ENCODE measurements at places on chromosomes 3 and 15.

- no peak for DNase-seq
These were observed 22.3 kb downstream of the NBEAL2 start for GRCh38 chr3:47001731-47002170.

- DNase-seq: no peak
These were observed 12.5 kb downstream of the DOCK3 start for GRCh38 chr3:50687127-50687751.

DNA sequence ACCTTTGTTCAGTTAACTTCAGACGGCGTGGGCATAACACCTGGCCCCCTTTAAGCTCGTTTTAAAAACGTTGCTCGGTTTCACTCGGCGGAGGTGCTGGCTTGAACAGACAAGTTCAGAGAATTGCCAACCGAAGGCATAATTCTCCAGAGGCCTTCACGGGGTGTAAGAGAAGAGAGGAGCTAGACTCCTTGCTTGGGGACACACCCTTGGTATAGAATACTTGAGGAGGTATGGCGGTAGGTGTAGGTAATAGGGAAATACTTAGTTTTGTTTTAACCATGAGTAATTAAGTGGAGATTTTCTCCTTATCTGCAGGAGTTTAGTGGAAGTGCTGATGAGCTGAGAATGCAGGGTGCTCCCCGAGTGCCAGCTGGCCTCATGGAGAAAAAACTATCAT, 921 bp downstream of the FBXL2 start:
- no peak for DNase-seq

- DNase-seq: no peak
These were observed 522 bp upstream of the NRROS start for GRCh38 chr3:196638861-196639482.

GRCh38 chr3:186923241-186923640, 7.1 kb upstream of the ST6GAL1 start:
- DNase-seq: no peak

GRCh38 chr3:80060664-80061063, 292.9 kb upstream of the ROBO1 start:
- no peak for DNase-seq

DNA sequence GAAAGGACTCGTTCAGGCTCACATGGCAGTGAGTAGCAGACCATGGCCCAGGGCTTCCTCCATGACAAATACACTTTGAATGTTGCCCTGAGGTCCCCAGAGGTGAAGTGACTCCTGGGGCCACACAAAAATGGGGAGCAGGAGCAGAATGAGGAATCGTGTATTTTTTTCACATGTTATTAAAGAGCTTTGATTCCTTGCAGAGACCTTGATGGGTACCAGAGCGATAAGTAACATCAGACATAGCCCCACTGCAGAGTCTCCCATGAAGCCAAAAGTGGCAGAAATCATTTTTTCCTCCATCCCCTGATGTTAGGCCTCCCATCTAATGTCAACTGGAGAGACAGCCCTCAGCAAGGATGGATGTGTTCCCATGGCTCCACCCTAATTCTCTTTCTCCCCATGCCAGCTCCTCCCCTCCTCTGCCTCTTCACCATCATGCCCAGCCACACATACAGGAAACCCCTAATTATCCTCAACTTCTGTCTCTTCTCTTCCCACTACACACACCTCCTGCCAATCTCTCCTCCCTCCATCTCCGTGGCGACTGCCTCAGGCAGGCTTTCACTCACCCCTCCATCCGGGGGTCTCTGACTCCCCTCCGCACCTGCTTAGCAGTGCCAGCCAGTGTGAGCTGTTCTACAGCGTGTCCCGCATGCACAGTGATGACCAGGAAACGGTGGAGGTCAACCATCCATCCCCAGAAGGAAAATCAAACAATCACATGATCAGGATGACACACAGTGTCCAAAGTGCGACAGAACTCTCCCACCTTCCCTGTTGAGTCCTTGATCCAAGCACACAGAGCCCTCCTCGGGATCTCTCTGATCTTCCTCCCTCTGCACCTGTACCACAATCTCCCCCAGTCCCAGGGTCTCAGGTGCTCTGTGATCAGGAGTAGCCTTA, 7.1 kb upstream of the SSUH2 start:
- no peak for DNase-seq

DNA sequence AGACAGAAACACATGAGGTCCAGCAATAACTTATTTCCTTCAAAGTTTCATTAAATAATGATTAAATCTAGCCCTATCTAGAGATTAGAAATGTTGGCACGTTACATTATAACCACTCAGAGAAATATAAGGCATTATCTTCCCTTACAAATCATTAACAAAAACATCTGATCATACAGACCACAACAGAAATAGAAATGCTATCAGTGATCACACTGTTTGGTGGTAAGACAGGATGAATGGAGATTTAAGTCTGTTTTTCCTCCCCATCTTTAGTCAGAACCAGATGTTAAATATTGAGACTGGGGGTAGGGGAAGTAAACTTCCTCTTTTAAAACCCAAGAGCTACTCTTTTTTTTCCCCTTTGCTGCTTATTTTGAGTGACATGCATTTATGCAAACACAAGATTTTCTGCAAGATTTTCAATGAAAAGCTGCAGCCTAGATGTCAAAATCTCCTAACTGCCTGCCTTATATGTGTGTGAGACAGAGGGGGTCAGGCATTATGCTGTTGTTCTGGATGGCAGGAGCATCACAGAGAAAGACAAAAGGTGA, 70.4 kb downstream of the CBLB start:
- no peak for DNase-seq

DNA sequence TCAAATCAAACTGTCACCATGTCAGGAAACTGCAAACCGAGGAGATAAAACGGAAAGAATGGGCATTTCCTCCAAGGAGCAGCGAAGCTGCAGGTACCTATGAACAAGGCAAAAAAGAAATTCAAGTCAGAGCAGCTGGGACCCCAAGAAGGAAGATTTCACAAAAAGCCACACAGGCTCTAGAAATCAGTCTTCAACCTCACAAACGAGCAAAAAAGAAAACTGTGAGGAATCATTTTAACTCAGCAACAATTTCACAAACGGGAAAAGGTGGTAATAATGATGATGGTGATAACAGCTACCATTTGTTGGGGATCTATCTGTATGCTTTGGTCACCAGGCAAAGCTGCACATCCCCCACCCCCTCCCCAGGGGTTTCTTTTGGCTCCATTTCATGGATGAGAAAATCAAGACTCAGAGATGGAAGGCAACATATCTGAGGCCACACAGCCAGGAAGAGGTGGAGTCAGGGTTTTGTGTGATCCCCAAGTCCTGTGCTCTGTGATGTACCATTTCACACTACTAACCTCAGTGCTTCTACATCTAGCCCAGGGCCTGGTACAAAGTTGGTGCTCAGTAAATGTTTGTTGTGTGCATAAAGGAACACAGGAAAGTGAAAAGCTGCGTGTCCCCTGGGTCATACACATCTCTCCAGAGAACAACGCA, 109.9 kb downstream of the IQSEC1 start:
- no peak for DNase-seq

GRCh38 chr3:63043631-63044030, 168.4 kb upstream of the CADPS start:
- no peak for DNase-seq

GRCh38 chr3:134630506-134630905, 20.3 kb downstream of the KY start:
- DNase-seq: no peak

DNA sequence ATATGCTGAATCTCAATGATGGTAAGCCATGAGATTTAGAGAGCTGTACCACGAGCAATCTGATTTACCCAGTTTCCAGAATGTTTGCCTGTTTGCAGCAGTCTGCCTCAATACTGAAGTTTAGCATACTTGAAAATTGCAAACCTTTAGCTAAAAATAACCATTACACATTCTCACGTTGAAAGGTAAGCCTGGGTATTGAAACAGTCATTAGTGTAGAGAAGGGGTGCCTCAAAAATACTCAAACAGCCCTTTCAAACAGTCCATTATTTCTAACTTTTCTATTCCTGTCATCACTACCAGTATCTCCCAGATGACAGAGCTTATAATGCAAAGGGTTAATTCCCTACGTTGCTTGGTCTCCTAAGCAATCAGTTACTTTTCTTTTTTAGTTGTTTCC, 111.8 kb upstream of the MBNL1 start:
- DNase-seq: no peak

DNA sequence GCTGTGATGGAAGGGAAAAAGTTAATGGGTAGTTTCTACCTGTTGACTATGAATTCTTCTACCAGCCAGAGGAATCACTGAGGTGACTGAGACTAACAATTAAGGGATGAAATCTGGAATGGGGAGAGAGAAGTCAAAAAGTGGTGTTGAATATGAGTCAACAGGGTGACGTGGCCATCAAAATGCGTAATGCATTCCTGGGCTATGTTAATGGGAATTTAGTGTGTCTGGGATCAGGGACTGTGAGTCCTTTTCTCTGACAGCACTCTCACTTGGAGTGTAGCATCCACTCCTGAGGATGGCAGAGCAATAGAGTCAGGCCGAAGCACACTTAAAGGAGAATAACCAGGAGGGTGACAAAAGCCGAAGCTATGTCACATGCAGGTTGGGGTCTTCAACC, 60.4 kb downstream of the MESD start:
- no peak for DNase-seq

GRCh38 chr15:57205996-57206395, 170.3 kb upstream of the CGNL1 start:
- no peak for DNase-seq

- no peak for DNase-seq
These were observed 23.7 kb downstream of the PHLDB2 start for GRCh38 chr3:111882799-111883198.

GRCh38 chr15:88830016-88830415, 26.8 kb downstream of the ACAN start:
- DNase-seq: no peak

DNA sequence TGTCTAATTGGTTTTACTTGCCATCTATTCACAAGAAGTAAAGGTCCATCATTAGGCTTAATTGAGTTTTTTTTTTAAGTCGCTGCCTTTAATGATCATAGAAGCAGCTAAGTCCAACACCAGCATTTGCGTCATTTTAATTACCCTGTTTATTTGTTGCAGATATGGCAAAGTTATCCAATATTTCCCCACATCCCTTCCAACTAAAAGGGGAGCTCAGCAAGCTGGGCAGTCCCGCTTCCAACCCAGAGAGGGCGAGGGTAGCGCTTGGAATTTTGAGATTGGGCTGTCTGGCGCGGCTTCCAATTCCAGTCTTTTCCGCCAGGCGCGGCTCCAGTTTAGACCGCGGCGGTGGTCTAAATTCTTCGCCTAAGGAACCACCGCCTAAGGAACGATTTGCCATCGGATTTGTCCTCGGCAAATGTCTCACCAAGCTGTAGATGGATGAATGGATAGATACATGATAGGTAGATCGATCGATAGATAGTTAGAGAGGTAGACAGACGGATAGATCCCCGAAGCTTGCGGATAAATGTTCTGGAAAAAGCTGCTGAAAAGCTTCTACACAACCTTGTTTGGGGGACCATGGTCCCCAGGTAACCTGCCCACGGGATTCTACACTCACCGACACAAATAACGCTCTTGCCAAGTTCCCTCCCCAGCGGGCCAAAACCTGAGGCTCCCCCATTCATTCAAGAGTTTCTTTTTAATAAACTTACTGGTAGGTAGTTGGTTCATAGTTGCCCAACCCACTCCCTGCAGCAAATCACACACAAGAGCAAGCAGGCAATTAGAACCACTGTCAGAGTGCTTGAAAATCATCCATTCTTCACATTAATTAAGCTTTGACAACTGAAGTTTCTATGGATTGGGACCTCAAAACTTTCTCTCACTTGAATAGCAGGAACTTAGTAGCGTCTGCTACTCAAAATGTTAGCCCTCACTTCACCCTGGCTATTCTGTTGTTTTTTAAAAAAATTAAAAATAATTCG, 49.1 kb downstream of the ZIC4 start:
- no peak for DNase-seq

DNA sequence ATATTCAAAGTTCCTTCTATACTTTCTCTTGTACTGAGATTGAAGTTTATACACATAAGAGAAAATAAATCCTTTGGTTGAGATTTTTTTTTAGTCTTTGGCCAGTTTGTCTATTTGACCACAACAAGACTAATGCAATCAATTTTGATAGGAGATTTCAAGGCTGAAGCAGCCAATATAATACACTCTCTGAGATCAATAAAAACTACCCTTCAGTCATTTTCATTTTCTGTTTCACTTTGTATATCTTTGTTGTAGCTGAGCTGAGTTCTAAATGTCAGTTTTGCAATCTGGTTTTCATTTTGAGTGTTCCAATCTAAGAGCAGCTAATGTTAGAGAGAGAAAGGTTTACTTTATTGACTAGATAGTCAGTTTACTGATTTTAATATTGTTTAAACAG, 623.8 kb upstream of the ROBO1 start:
- no peak for DNase-seq

DNA sequence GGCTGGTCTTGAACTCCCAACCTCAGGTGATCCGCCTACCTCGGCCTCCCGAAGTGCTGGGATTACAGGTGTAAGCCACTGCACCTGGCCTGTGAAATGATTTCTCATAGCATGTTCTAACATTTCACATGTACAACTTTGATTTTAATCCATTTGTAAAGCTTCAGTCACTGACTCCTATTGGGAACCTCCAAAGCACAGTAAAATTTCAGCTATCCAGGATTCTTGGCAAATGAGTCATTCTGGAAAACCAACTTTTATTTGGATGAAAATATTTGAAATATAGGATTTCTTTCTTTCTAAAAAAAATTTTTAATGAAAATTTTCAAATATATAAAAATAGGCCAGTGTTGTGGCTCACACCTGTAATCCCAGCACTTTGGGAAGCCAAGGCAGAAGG, 2.7 kb upstream of the LMAN1L start:
- no peak for DNase-seq

DNA sequence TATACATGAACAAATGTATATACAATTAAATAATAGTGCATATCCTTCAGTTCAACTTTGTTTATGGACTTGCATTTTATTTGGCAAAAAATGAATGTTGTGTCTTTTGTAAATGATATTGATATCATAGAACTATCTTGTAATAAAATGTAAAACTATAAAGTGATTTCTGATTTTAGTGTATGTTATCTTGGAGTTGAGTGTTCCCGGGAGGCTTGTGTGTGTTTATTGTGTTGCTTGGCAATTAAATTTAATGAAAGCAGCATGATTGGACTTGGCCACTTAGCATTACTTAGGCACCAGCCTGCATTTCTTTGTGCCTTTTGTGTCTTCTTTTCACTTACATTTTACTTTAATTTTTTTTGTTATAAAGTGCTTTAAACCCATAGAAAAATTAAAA, 10.6 kb downstream of the ARHGEF26 start:
- DNase-seq: no peak

GRCh38 chr15:41928637-41929620, 35.1 kb upstream of the SPTBN5 start:
- peak; percentile 39 for DNase-seq

GRCh38 chr3:149120051-149120972, 9.1 kb upstream of the HPS3 start:
- no peak for DNase-seq

DNA sequence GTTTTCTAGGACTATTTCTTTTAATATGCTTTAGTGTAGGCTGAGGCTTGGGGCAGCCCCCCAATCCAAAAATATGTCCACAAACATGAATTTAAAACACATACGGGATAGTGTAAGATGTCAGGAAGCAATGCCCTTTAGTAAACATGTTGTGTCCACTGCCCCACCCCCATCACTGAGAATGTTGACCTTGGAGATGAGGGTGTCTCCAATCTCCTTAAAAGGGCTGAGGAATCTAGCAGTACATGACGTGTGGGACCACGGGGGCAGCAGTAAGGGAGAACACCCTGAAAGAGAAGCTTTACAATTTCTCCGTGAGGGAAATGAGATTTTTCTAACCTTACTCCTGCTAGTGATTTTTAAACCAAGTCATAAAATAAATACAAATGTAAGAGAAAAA, 84.7 kb downstream of the SQOR start:
- DNase-seq: no peak

GRCh38 chr3:5078151-5078550, 43.9 kb upstream of the ARL8B start:
- DNase-seq: no peak

- no peak for DNase-seq
These were observed 7.3 kb upstream of the MINDY4B start for GRCh38 chr3:150912501-150912900.
